Stimulated activated CD4-positive, alpha-beta T cell treated with anti-CD3 and anti-CD28 coated beads, Interleukin-15, amount 100 ng/mL, for 1 hour (primary cell): ENCODE measurements at places on chromosomes 6 and 20.

- no peak for DNase-seq
Observed at GRCh38 chr6:96542702-96543101, 20.2 kb upstream of the FHL5 start.

- DNase-seq, result no peak
Observed at GRCh38 chr20:58054780-58055373, 173.6 kb downstream of the ANKRD60 start.

- no peak for DNase-seq
Observed at GRCh38 chr20:6339176-6339575, 216.3 kb upstream of the FERMT1 start.

GRCh38 chr20:23340524-23340923, 10.1 kb upstream of the NXT1 start:
- DNase-seq, result no peak

DNA sequence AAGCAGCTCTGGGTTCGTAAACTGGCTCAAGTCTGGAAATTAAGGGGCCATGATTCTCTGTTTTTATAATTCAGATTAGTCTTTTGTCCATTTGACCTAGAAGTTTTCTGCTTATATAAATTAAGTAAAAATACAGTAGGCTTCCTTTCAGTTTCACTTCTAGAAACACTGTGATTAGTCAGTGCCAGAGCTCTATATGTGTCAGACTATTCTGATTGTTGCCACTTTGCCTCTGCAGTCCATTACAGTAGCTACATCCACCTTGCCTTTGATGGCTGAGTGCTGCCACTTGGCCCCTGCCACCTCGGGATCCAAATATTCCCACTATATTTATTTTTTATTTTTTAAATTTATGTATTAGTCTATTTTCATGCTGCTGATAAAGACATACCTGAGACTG, 7.9 kb downstream of the ZC2HC1B start:
- no peak for DNase-seq

GRCh38 chr6:14509120-14509519, 391.5 kb downstream of the CD83 start:
- no peak for DNase-seq

- no peak for DNase-seq
Observed at GRCh38 chr20:9996944-9997343, 37.8 kb upstream of the ANKEF1 start.

- DNase-seq, result no peak
Observed at GRCh38 chr6:45690846-45691245, 313.1 kb upstream of the SUPT3H start.

GRCh38 chr6:37822851-37823682, 3.5 kb downstream of the ZFAND3 start:
- no peak for DNase-seq

DNA sequence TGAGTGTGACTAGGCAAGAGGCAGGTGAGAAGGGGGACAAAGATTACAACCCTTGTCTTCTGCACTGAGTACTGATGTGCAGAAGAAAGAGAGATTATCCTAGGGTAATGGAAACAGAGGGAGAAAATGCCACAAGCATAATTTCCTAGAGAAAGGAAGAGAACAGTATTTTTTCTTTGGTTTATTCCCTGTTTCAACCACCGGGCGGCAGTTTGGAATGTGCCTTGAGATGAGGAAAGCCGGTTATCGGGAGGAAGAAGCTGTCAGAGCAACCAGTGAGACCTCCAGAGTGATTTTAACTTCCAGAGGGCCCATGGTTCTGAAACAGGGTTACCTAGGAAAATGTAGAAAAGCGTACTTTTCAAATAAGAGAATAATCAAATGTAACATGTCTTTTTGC, 121.4 kb downstream of the REV3L start:
- no peak for DNase-seq

- DNase-seq, result no peak
Observed at GRCh38 chr6:135062735-135063134, 8.1 kb upstream of the HBS1L start.

DNA sequence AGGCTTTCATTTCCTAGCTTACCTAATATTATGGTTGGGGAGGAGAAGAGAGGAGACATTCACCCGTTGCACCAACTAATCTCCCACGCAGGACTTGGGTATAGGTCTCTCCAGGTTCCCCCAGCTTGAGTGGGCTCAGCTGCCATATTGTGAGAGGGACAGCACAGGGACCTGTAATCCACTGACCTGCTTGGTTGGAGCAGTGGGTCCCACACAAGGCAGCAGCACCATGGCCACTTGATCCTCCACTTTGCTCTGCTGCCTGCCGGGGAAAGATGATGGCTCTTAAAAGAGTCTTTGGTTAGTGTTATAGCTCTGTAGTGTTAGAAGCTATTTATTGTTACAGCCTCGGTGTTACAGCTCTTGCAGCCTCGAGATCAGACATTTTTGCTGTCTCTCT, 22.5 kb upstream of the ECHDC1 start:
- no peak for DNase-seq

DNA sequence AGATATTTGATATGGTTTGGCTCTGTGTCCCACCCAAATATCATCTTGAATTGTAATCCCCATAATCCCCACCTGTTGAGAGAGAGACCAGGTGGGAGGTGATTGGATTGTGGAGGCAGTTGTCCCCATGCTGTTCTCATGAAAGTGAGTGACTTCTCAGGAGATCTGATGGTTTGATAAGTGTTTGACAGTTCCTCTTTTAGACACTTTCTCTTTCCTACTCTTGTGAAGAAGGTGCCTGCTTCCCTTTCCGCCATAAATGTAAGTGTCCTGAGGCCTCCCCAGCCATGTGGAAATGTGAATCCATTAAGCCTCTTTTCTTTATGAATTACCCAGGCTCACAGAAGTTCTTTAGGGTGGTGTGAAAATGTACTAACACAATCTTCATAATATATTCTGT, 1404.0 kb upstream of the ADGRB3 start:
- DNase-seq, result no peak

DNA sequence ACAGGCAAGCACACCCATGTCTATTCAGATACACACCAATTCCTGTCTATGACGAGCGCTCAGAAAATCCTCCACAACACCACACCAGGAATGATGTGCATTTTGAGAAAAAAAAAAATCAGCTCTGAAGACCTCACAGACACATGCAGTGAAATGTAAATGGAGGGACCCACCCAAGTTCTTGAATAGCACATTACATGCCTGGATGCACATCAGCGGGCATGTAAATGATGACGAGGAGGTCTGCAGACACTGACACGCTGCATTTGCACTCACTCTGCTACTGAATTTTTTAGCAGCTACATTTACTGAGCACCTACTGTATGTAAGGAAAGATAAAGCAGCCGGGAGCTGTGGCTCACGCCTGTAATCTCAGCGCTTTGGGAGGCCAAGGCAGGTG, 14.7 kb downstream of the NRSN2 start:
- no peak for DNase-seq

DNA sequence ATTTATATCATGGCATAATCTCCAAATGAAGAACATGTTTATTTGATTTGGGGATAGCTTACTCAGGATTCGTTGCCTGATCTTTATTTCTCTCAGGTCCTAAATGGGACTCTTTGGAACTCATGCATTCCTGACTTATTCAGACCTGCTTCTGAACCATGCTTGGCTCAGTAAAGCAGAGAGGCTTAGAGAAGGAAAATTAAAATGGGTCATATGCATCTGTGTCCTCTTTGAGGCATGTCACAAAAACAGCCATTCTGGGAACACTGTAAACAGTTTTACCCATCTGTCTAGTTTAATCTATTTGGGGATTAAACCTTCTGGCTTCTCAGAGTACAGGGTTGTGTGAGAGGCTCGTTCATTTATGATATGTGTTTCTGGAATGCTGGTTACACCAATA, 1017.3 kb downstream of the KIF16B start:
- DNase-seq, result no peak

DNA sequence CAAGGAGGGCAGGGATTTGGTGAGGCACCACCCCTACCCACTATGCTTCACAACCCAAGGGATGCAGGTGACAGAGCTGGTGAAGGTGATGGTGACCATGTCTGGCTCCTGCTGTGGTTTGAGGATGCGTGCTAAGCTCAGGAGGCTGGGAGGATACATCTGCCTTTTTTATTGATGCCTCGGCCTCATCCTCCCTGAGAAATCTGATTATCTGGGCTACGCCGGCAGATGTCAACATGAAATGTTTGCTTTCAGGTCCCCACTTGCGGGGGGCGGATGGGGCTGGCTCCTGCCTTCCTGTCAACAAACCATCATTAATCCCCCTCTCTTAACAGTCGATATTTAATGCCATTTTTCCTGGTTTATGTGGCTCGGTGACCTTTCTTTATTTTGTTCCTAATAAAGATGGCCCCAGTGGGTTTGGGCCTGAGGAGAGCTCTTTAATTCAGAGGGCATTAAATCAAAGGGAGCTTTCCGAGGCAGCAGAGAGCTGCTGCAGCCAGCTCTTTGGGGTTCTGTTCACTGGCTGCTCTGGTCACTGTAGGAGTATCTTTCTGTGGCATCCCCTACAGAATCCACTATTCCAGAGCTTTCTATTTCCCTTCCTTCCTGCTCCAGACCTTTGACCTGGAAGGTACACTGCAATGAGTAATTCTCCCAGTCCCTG, 33.5 kb upstream of the LRFN2 start:
- DNase-seq, result no peak

DNA sequence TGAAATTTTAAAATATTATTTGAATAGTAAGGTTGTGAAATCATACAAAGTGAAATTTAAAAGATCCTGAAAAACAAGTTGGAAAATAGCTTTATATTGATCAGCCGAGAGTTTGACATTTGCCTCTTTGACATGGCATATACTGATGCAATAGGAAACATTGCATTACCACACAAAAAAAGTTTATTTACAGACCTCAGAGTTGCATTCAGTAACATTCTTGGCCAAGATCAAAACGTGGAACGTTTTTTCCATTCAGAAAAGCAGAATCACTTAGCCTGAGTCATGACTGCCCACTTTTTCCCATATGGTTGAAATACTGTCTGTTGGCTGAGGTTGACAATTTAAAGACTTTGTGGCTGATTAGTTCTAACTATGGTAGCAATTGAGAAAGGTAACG, 55.1 kb upstream of the BACH2 start:
- DNase-seq, result no peak

DNA sequence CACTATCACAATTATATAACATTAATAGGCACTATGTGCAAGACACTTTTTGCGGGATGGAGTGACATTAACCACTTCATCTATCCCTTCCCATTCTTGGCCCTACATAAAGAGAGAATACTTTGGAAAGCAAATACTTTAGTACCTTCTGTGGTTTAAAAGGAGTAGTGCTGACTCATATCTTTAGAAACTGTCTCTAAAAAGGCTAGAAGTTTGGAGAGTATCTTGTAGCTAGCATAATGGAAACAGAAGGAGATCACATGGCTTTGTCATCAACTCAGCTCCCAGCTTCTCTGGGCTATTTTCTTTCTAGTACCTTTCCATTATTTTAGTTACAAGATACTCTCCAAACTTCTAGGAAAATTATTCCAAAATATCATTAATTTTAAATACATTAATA, 157.5 kb downstream of the ADGRG6 start:
- no peak for DNase-seq

DNA sequence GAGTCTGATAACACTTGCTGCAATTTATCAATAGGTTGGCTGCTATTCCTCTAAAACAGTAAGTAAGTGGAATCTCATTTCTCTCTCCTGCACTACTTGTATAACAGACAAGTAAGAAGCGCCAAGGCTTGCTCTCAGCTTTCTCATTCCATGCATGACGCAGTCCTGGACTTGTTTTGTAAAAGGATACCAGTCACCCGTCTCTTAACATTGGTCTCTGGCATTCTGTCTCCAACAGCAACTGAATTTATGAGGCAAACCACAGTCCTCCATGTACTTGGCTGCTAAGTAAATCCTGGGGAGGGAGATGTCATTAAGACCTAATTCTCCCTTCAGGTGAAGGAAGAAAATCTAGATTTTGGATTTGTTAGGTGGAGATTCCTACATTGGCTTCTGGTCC, 115.4 kb downstream of the OPN5 start:
- no peak for DNase-seq

DNA sequence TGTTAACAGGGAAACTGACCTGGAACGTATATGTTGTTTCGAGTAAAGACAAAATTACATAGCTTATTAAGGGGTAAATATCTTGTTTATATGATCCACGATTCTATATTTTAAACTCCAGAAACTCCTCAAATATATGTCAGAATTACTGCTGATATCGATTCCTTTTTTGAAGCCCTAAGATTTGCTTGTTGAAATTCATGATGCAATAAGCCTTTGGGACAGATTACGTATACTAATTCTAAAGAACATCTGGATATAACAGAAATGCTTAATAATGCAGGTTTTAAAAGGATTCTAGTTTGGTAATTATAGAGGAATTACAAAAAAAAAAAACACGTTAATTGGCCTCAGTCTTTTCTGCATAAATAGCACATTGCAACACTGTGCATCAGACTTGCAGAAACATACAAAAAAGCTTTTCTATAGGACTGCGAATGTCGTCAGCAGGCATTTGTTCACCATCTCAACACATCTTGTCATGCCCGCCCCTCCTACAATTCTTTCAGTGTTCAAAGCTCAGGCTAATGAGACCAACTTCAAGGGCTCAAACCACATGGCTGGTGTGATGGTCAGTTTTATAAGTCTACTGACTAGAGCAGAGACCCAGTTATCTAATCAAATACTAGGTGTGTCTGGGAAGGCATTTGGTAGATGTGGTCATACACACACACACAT, 74.9 kb downstream of the AGPAT4 start:
- no peak for DNase-seq

DNA sequence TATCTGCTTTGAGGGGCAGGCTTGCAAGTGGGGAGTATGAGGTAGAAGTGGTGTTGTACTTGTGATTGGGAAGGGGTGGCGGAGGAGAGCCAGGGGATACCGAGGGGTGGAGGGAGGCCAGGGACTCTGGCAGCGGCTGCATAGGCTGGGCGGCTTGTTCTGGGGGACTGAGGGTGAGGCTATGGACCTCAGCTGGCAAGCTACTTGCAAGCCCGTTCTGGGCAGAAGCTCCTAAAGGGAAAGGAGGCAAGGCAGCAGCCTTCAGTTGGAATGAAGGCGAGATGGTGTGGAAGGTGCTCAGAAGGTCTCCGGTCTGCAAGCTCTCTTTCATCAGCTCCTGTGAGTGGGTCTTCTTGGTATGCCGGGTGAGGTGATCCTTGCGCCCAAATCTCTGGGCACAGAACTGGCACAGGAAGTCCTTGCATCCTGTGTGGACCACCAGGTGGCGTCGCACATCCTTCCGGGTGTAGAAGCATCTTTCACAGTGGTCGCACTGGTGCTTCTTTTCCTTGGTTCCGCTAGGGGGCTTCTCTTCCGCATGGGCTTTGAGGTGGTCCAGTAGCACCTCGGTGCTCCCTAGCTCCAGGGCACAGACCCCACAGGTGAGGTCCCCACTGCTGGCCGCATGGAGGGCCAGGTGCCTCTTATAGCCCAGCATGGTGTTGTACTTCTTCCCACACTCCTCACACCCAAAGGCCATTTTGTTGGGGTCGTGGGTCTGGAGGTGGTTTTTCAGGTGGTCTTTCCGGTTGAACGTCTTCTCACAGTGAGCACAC, 66.0 kb downstream of the PLAGL1 start:
- peak; percentile 37 for DNase-seq

DNA sequence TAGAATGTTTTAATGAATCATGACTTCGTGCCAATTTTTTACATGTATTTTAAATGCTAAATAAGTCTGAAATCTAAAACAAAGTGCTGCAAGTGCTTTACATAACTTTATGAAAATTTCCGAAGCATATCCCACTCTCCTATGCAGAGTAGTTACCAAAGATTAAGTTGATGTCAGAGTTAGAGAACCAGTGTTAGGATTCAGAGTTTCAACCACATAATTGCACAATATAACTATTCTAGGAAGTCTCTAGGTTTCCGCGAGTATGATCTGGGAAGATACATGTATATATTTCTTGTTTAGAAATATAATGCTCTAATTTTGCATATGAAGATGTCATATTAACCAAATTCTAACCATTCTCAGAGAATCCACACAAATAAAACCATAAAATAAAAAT, 74.8 kb downstream of the ASCC3 start:
- DNase-seq, result no peak
